ENCODE measurements at places on chromosomes 1 and 21.

DNA sequence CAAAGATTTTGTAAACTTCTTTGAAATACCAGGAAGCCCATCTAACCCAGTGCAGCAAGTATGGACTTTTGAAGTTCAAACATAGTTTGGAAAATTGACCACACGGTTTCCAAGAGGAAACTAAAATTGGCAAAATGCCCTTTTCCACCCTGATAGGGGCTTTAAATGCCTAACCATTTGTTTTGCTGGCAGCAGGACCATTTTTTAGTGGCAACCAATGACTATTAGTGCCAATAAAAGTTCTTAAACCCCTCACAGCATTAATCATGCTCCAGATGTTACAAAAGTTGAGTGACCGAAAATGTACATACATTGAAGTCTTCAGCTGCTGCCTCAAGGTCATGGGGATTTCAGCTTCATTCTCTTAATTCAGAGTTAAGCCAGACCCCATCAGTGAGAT lies 46.4 kb upstream of the ENAH start:
- DNase-seq, result no peak

DNA sequence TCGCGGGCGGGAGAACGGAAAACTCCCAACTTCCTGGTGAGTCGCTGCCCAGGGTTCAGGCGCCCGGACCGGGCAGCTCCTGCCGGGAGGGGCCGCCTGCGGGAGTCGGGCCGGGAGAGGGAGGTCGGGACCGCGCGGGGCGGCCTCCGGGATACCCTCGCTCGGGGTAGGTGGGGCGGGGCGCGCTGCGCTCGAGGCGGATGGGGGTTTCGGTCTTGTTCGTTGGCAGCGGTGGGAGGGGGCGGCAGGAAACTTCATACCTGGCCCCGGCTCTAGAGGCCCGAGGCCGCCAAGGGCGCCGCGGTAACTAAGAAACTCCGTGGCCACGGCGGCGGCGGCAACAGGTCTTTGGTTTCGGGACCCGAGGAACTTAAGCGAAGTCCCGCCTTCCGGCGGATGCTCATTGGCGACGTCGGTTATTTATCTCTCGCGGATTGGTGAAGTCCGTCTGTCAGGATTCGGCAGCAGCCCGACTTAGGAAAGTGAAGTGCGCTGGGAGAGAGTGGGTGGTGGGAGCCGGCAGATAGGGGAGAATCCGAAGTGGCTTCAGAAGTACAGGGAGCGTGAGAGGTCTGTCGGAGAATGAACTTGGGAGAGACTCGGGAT lies 546 bp downstream of the NEK7 start:
- DNase-seq, result peak; percentile 15

- no peak for DNase-seq
Observed at GRCh38 chr1:19208710-19209438, 1.2 kb downstream of the UBR4 start.

GRCh38 chr21:15192243-15192642 lies 127.4 kb upstream of the NRIP1 start:
- DNase-seq, result no peak

DNA sequence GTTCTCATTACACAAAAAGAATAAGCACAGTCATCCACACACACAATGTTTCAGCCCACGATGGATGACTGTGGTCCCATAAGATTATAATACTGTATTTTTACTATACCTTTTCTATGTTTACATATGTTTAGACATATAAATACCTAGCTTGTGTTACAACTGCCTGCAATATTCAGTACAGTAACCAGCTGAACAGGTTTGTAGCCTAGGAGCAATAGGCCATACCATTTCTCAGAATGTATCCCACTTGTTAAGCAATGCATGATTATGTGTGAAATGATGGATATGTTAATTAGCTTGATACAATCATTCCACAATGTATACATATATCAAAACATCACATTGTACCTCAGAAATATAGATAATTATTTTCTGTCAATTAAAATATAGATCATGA lies 33.2 kb upstream of the SAMD13 start:
- DNase-seq, result no peak

GRCh38 chr1:214438530-214438929 lies 112.9 kb downstream of the PTPN14 start:
- no peak for DNase-seq

DNA sequence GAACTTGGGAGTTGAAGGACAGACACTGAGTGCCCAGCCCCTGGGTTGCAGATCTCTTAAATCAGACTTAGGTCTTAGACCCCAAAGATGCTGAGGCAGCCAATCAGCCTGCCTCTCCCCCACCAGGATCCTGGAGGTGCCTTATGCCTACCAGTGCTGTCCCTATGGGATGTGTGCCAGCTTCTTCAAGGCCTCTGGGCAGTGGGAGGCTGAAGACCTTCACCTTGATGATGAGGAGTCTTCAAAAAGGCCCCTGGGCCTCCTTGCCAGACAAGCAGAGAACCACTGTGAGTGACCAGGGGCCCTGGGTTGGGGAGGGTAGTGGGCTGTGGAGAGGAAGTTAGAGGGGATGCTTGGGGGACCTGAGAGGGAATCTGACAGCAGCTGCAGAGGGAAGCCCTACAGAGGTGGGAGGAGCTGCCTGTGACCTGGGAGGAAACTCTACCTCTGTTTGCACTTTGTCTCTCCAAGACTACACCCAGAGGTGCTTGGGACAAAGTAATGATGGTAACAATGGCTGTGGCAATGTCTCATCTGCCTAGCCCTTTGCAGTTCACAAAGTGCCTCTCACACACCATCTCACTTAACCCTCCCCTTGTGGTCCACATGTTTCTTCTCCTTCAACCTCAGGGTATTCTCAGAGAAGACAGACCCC lies 31.5 kb downstream of the UBE2T start:
- no peak for DNase-seq

- no peak for DNase-seq
Observed at GRCh38 chr1:230351983-230352382, 74.1 kb downstream of the PGBD5 start.

GRCh38 chr21:16211339-16212303 lies 481.8 kb downstream of the USP25 start:
- DNase-seq, result no peak

GRCh38 chr1:81512252-81513003 lies 288.3 kb upstream of the ADGRL2 start:
- DNase-seq, result no peak

DNA sequence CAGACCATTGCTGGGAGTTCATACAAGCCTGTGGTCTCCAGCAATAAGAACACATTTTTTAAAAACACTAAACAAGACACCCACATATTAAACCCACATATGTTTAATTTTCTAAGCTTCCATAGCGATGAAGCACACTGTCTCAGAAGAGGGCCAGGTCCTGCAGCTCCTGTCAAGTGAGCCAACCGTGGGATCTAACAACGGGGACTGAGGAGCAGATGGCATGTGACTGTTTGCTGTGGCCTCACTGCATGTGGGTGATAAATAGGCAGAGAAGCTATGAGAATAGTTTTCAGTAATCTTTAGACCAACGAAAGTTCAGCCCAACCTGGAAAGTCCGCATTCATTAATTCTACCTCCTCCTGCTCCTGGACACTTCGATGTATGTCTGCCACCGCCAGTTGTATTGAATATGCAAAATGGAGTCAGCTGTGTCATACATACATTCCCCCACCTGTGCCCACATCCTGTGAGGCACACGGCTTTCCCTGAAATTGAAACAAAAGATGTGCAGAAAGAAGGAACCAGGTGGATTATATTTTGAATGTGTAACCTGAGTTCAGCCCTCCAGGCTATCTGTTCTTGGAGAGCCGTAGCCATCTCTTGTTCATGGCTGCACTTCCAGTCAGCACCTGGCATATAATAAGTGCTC lies 88.2 kb downstream of the MIS18A start:
- DNase-seq, result no peak

GRCh38 chr1:168491527-168492164 lies 52.2 kb downstream of the XCL2 start:
- no peak for DNase-seq

- DNase-seq, result no peak
Observed at GRCh38 chr1:214329470-214330220, 48.7 kb downstream of the SMYD2 start.

DNA sequence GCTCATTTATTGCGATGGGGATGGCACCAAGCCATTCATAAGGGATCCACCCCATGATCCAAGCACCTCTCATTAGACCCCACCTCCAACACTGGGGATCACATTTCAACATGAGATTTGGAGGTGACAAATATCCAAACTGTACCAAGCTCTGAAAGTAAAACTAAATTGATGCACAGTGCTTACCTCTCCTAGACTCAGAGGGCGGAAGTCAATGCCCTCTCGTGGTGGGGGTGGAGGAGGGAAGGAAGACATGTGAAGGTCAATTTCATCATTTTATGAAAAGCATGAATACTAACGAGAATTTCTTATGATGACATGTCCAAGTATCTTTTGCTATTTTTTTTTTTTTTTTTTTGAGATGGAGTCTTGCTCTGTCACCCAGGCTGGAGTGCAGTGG lies 120.0 kb downstream of the PGBD5 start:
- no peak for DNase-seq

- no peak for DNase-seq
Observed at GRCh38 chr1:185104083-185104482, 52.7 kb downstream of the TRMT1L start.

DNA sequence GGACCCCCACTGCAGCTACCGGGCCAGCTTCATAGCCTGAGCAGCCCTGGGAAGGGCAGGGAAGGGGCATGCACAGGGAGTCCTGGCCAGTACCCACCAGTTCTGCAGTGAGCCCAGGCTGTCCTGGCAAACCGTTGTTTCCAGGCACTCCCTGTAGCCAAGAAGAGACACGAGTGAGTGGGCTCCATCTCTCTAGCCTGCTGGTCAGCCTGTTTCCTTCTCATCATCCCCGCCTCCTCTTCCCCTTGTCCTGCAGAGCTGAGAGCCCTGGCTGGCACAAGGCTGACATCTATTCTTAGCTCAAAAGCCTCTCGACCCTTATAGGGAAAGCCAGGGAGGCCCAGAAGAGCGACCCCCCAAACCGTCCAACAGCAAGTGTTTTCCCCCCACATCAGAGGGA lies 28.7 kb downstream of the COL16A1 start:
- no peak for DNase-seq

DNA sequence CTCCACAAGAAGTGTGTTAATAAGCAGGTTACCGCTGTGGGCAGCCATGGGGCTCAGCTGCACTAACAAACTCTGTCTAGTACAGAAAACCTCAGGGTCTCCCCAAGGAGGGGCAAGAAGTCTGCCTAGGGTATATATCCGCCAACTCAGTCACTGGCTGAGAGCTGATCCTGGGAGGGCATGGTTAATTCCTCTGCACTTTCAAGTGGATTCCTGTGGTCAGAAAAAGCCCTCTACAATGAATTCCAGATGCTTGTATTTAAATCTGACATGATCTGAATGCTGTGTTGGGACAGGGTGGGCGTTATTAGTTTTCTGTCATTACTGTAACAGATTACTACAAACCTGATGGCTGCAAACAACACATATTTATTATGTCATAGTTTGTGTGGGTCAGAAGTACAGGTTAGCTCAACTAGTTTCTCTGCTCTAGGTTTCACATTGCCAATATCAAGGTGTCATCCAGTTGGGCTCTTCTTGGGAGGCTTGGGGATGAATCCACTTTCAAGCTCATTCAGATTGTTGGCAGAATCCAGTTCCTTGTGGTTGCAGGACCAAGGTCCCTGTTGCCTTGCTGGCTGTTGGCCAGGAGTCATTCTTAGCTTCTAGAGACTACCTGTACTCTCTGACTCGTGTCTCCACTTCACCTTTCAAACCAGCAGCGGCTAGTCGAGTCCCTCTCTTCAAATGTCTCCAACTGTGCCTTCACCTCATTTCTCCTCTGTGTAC lies 8.0 kb upstream of the SELE start:
- DNase-seq, result no peak

DNA sequence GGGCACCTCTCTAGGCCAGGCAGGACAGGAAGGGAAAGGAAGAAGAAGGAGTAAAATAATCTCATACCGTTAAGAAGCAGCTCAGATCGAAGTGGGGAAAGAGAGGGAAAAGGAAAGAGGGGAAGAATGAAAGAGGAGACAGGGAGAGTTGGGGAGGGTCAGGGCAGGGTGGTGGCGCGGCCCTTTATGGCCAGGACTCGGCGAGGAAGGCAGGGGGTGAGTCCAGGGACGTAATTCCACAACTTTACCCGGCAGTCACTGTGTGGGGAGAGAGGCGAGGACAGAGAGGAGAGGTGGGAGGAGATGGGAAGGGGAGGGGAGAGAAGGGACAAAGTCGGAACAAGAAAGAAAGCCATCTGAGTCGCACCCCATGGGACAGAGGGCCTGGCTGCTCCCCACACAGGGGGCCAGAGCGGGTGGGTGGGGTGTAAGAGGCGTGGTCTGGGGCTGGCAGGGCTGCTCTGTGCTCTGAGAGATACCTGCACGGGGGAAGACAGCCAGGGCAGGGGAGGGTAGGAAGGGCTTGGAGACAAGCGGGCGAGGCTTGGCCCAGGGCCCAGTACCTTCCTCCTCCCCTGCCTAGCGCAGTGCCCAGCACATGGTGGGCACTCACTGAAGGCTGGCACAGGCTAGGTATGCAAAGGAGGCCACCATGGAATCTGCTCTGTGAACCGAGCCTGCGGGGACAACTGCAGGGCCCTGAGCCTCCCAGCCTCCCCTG lies 49.4 kb downstream of the KIF21B start:
- DNase-seq, result no peak

DNA sequence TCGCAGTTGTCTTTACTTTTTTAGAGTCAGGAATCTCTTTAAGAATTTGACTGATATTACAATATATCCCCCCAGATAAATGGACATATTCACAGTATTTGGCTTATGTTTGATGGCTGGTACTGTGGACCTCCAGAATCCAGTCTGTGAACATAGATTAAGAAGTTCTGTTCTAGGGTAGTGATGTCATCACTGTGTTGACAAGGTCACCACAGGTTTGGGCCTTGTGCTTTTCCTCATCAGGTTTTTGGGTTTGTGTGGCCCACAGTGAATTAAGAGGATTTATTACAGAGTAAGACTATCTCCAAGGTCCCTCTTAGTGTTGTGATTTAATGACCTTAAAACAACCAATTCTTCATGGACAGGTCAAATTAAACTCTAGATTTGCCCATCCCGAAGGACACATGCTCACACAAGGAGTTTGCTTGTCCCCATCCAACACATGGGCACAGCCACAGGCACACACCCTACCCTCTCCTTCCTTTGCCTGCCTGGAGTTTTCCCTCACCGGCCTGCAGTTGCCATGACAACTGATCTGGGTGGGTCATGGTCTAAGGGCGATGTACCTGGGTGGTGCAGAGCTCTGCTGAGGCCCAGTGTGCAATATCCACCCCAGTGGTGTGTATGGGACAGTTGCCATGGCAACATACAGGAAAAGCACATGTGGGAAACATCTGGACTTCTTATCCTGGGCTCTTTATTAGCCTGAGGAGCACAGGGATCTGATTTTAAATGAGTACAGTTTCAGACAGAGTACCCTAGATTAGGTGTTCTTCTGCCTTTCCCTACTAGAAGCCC lies 98.6 kb downstream of the NAV1 start:
- DNase-seq, result no peak

DNA sequence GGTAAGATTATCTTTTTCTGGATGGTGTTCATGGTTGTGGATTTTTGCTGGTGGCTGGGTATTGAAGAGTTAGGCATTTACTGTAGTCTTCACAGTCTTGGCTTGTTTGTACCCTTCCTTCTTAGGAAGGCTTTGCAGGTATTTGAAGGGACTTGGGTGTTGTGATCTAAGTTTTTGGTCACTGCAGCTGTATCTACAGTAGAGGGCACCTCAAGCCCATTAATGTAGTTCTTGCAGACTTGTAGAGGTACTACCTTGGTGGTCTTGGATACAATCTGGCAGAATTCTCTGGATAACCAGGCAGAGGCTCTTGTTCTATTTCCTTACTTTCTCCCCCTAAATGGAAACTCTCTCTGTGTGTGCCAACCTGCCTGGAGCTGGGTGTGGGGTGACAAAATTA lies 155.8 kb upstream of the BRINP3 start:
- no peak for DNase-seq

GRCh38 chr1:48887796-48888195 lies 111.1 kb upstream of the BEND5 start:
- no peak for DNase-seq

GRCh38 chr1:154469844-154470560 lies 32.0 kb upstream of the TDRD10 start:
- DNase-seq, result no peak
